Muscle of back (tissue), 13 donors: ENCODE measurements at places on chromosomes 5 and 9. TPM values are rescaled to one million over a fixed set of nuclear protein-coding genes. Genes with fewer than 3 reads are reported as not detected.

Gene C9
- polyA plus RNA-seq = 0.46 TPM

Gene HMCN2
- 4.8 TPM for polyA plus RNA-seq

Gene SMIM27
- polyA plus RNA-seq = 12.3 TPM

Gene SMIM32
- not detected for polyA plus RNA-seq

Gene GBGT1
- polyA plus RNA-seq = 4.3 TPM

Gene ANKRD20A1
- 0.61 TPM for polyA plus RNA-seq

Gene NTRK2
- polyA plus RNA-seq = 36.6 TPM

Gene CCL27
- polyA plus RNA-seq = 0.95 TPM

Gene IL3
- polyA plus RNA-seq = not detected

Gene PLCXD3
- polyA plus RNA-seq = 0.03 TPM

Gene TEX10
- 22.1 TPM for polyA plus RNA-seq

Gene SLC1A3
- polyA plus RNA-seq = 29.5 TPM

Gene DIPK1B
- polyA plus RNA-seq = 19.6 TPM

Gene F2RL2
- 1.2 TPM for polyA plus RNA-seq

Gene FBXL7
- 22.6 TPM for polyA plus RNA-seq

Gene PRUNE2
- polyA plus RNA-seq = 12.9 TPM

Gene IFNA16
- polyA plus RNA-seq = not detected

Gene IPPK
- polyA plus RNA-seq = 8.0 TPM

Gene ANKRD55
- 0.52 TPM for polyA plus RNA-seq

Gene GALNT12
- polyA plus RNA-seq = 6.4 TPM

Gene STXBP1
- polyA plus RNA-seq = 17.2 TPM

Gene G3BP1
- polyA plus RNA-seq = 79.0 TPM

Gene TAF11L5
- polyA plus RNA-seq = not detected

Gene PCA3
- 0.99 TPM for polyA plus RNA-seq
